ENCODE measurements at places on chromosomes 6 and 20.

DNA sequence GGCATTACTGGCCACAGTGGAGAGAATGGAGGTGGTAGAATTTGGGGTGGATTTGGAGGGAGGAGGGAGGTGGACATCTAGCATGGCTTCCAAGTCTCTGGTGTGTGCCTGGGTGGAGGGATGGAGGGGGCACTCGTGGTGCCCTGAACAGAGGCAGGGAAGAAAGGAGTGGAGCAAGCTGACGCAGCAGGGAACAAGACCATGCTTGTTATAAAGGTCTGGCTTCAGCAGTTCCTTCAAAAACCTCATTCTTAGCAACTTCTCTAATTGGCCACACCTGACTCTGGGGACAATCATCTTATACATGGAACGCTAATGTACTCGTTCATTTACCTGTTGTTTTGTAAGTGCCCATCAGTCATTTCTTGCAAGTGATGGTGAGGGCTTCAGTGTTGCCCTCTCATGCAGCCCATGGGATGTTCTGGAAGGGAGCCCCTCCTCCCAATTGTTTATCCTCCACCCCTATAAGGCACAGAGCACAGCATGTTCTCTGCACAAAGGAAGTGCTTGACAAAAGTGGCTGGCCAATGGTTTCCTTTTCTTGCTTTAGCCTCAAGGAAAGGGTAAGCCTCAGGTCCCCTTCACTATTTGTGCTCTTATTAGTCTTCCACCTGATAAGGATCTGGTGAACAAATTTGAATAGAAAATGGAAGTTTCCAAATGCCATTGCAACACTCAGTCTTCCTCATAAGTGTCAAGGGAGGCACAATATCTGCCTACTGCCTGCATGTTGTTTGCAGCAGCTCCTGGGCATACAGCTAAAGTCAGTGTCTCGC is 39.3 kb downstream of the GFOD1 start:
- DNase-seq = no peak

DNA sequence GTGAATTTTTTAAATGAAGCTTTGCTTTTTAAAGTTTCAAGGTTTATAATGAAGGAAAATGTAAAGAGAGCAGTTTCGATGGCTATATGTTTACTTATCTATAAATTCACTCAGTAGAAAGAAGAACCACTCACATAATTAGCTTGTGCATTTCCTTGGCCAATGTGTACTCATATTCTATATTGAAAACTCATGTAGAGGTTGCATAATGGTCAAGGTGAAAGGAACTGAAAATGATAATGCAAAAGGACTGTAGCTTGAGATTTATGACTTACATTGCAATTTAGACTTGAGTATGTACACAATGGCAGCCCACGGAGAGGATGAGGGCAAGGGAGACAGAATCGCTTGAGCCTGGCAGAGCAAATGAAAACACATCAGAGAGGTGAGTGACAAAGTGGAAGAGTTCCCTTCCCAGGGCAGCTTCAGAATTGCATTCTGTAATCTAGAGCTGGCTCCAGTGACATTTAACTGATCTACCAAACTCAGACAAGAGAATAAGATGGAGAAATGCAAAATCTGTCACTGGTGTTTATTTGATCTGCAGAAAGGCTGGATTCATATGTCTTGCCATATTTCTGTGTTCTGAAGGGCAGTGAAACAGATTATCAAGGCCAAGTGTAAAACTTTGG is 191.8 kb downstream of the TMEM200A start:
- DNase-seq = no peak

GRCh38 chr6:169898788-169899480 is 147.5 kb downstream of the ERMARD start:
- no peak for DNase-seq

DNA sequence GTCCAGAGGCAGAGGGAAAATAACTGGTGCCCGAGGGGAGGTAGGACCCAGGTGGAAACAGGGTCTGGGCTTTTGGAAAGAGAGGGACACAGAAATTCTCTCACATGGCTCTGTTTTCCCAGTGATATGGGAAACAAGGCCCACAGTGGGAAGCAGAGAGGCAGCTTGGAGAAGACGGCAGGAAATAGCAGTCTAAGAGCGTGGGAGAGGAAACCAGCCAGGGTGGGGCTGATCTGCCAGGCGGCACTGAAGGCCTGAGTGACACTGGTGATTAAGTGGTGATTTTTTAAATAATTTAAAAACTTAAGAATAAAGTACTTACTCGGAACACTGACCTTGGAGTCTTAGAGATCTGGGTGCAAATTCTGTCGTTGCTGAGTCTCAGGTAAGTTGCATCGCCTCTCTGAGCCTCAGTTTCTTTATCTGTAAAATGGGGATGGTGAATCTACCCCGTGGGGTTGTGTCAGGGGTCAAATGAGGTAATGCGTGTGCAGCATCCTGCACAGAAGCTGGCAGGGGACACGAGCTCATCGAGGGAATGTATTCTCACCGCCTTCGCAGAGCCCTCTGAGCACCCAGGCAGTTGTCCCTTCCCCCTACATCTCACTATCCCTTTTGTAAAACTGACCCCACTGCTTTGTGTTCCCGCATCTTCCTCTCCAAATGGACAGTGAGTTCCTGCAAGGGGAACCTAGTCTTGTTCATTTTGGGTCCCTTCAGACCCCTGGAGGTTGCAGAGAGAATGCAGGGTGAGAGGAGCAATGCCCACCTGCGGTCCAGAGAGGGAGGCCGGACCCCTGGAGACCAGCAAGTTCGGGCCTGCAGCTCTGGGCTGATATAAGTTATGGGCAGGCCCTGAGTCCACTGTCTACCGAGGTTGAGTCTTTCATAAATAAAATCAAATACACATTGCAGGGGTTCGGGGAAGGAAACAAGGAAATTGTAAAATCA is 228.6 kb upstream of the PMEPA1 start:
- DNase-seq = no peak

- no peak for DNase-seq
These were observed 18.0 kb downstream of the HECA start for GRCh38 chr6:139152892-139153271.

GRCh38 chr20:40746251-40746650 is 57.2 kb upstream of the MAFB start:
- DNase-seq = no peak

GRCh38 chr6:33694977-33695376 is 16.5 kb downstream of the UQCC2 start:
- no peak for DNase-seq

- DNase-seq = no peak
These were observed 3.2 kb downstream of the BHLHE23 start for GRCh38 chr20:63003546-63003945.

DNA sequence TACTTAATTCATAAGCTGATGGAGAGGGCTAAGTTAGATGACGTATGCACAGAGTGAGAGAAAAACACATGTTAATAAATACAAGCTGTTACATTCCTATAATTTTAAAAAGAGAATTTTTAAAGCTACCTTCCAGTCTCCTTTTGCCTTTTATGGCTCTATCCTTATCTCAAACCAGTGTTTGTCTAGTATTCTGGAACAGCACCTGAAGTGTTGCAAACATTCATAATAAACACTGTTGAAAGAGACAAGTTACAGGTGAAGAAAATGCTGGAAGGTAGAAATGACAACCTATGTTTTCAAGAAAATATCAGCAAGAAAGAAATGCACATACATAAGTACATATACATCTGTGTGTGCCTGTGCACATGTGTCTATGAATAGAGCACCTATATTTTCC is 409.1 kb downstream of the PKHD1 start:
- no peak for DNase-seq

DNA sequence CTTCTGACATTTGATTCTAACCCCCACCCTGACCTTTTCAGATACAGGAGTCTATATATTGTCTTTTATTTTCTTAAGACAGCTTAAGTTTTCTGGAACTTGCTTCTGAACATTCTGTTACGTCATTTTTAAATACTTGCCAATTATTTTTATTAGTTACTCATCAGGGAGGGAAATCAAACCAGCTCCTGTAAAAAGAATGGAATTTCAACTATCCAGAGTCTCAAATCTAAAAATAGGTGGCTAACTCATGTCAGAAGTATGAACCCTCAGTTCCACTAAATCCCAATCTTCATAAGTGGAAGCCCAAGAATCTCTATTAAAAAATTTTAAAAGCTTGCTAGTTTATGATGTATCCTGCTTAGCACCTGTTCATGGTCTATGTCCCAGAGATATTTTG is 900.0 kb downstream of the KIF16B start:
- DNase-seq = no peak

- DNase-seq = no peak
These were observed 179.9 kb upstream of the DTNBP1 start for GRCh38 chr6:15842727-15843117.

GRCh38 chr6:107780226-107780625 is 43.9 kb downstream of the SCML4 start:
- DNase-seq = no peak

DNA sequence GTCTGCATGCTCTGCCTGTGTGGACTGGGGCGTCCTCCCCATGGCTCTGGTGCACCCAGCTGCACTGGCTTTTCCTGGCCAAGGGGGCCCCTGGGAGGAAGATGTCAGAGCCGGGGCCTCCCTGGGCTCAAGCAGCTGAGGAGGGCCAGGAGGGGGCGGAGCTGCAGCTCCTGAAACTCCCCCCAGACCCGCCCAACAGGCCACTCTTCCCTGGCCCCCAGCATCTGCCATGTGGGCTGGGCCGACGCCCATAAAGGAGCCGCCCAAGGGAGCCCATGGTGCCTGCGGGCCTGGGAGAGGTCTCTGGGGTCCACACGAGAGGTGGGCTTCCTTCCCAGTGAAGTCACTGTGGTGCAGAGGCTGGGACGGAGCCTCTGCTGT is 4.0 kb downstream of the RBBP8NL start:
- DNase-seq = no peak

DNA sequence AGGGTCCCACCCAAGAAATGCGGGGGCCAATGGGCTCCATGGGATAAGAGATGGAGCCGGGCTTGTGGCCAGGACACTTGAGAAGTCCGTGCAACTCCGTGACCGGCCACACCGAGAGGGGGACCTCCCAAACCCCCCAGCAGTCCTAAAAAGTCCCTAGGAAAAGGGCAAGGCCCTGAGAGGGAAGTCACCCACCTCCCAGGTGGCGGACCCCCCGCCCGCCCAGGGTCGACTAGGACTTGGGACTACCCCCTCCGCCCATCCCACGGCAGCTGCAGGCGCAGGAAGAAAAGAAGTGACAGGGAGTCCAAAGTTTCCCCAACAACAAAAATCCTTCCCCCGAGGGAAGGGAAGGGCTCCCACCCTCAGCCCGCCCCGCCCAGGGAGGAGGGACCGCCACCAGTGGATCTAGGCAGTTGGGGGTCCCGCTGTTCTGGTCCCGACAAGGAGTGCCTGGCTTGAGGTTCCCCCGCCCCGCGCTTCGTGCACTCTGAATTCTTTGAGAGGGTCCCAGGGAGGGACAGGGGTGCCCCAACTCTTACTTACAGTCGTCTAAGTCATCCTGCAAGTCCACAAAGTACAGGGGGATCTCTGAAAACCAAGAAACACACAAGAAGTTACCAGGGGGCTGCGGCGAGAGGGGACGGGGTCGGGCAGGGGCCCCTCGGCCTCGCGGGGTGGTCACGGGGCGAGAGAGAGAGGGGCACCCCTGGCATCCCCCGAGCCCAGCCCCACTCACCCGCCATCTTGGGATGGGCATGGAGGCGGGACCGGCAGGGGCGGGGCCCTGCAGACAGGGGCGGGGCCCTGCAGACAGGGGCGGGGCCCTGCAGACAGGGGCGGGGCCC is 611 bp upstream of the RAB22A start:
- DNase-seq = peak; percentile 55

All from retina (tissue), 1 donor.